ENCODE measurements at places on chromosomes 1 and 21. TPM values are rescaled to one million over a fixed set of nuclear protein-coding genes. Genes with fewer than 3 reads are reported as not detected.

The HOOK1 gene
- polyA plus RNA-seq: 27.1 TPM

The AMPD1 gene
- not detected for polyA plus RNA-seq

The MYOM3 gene
- not detected for polyA plus RNA-seq

The TNFSF18 gene
- not detected for polyA plus RNA-seq

The PERM1 gene
- not detected for polyA plus RNA-seq

The SYT14 gene
- 10.3 TPM for polyA plus RNA-seq

The RBM11 gene
- 47.7 TPM for polyA plus RNA-seq

The LIN28A gene
- polyA plus RNA-seq: not detected

The MFAP2 gene
- not detected for polyA plus RNA-seq

The C1orf21 gene
- 3.7 TPM for polyA plus RNA-seq

The PTPN14 gene
- 0.46 TPM for polyA plus RNA-seq

The BSND gene
- polyA plus RNA-seq: not detected

The TFF3 gene
- polyA plus RNA-seq: not detected

The NASP gene
- 34.7 TPM for polyA plus RNA-seq

The INKA2 gene
- polyA plus RNA-seq: 2.1 TPM

The TRMT1L gene
- 14.4 TPM for polyA plus RNA-seq

The NFYC gene
- polyA plus RNA-seq: 28.1 TPM

The HSD3B1 gene
- polyA plus RNA-seq: not detected

The AMY1A gene
- polyA plus RNA-seq: not detected

The RYR2 gene
- polyA plus RNA-seq: 31.6 TPM

The ASAP3 gene
- 0.16 TPM for polyA plus RNA-seq

The GPR37L1 gene
- polyA plus RNA-seq: 25.0 TPM

The GJA8 gene
- polyA plus RNA-seq: not detected

The HMCN1 gene
- not detected for polyA plus RNA-seq

The RAB7B gene
- polyA plus RNA-seq: not detected

The SPRR2A gene
- polyA plus RNA-seq: not detected

The DNALI1 gene
- polyA plus RNA-seq: 9.0 TPM

The SMPDL3B gene
- 152 TPM for polyA plus RNA-seq

The HORMAD1 gene
- not detected for polyA plus RNA-seq

The PMVK gene
- polyA plus RNA-seq: 27.5 TPM

The CLEC20A gene
- polyA plus RNA-seq: 0.79 TPM

The MROH7 gene
- 0.11 TPM for polyA plus RNA-seq

The VANGL2 gene
- polyA plus RNA-seq: not detected

All from Purkinje cell (primary cell).